ENCODE measurements at places on chromosomes 7 and 10.

DNA sequence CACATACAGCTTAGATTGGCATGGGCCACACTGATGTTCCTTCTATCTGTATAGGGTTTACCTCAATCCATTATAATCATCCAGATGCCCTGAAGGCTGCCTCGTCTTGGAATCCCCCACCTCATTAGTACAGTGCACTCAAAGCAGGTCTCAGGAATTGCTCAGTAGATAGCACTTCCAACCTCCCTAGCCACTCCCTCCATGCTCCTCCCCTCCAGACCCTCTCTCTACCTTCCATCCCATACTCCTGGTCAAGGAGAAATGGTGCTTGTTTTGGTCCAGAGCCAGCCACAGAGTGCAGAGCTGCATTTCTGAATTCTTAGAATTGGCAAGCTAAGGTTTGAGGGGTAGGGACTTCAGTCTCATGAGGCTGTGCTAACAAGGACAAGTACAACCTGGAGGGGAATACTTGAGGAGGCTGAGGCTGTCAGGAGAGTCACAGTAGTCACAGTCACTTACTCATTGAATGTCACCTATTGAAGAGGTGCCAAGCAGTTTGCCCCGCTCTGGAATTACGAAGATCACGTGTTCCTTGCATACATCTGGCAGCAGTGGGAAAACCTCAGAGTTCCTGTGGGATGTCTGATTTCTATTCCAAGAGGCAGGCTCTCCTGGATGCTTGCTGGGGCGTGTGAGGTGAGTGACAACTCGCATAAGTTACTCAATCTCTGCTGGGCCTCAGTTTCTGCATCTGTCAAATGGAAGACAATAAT is 60.7 kb upstream of the ZNF746 start:
- DNase-seq = peak; percentile 91

GRCh38 chr10:46537309-46537708 is 19.1 kb downstream of the GPRIN2 start:
- DNase-seq = no peak

- DNase-seq = no peak
Observed at GRCh38 chr7:8177109-8177933, 84.6 kb downstream of the ICA1 start.

DNA sequence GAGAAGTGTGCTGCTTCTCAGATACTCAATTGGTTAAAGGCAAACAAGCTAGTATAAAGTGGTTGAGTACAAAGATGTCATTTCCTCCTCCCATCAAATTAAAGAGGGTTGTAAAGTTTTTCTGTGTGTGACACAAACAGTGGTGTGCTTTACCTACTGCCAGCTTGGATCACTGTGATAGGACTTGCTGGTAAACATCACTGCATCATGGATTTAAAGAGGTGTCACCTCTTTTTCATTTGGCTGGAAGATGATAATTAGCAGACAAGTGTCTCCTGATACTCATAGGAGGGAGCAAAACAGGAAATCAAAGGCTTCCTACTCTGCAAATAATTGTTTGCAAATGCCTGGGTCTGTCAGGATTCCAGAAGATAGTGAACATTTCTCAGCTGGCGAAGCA is 200.5 kb downstream of the MDFIC start:
- no peak for DNase-seq

DNA sequence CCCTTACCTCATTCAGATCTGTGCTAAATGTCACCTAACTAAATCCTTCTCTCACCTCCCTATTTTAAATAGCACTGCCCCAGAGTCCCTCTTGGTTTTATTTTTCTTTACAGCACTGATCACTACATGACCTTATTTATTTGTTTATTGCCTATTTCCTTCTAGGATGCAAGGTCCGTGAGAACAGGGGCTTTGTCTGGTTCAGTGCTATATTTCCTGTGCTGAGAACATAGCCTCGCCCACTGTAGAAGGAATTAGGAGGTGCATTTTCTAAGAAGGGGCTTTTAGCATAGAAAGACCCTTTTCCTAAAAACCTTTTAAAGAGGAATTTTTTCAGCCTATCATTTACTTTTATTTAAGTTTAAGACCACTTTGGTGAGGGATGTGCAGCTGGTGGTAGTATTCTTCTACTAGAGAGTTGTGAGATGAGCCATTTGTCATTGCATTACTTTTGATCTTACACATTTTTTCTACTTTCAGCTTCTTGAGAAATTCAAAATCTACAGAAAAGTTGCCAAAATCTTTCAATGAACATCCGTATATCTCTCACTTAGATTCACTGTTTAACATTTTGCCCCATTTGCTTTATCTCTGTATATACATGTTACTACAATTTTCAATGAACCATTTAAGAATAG is 13.5 kb upstream of the PCGF5 start:
- DNase-seq = no peak

- peak; percentile 5 for DNase-seq
Observed at GRCh38 chr7:142873281-142873784, 12.2 kb downstream of the TRPV6 start.

Data from astrocyte of the hippocampus (primary cell).